Stimulated activated CD4-positive, alpha-beta T cell treated with anti-CD3 and anti-CD28 coated beads, Interleukin-1b, Interleukin-23, amount 100 ng/mL, for 48 hours (primary cell): ENCODE measurements at places on chromosomes 1 and 21.

DNA sequence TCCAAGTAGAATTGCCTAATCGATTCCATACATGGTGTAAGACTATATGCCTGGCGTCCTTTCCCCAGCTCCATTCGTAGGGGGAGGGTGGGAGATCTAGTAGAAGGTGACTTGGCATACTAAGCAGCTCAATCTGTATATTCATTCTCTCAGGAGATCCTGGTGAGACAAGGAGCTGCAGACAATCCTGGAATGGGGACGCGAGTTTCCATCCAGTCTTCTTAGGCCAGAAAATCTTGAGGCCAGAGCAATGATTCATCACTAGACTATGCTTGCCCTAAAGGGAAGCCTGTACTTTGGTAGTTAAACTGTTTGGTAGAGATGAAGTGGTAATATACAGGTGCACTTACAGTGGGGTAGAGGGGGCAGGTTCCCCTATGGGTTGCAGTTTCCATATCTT lies 468.7 kb downstream of the ADGRL2 start:
- no peak for DNase-seq

- no peak for DNase-seq
Measured at GRCh38 chr1:116409751-116410191, 36.7 kb downstream of the ATP1A1 start.

DNA sequence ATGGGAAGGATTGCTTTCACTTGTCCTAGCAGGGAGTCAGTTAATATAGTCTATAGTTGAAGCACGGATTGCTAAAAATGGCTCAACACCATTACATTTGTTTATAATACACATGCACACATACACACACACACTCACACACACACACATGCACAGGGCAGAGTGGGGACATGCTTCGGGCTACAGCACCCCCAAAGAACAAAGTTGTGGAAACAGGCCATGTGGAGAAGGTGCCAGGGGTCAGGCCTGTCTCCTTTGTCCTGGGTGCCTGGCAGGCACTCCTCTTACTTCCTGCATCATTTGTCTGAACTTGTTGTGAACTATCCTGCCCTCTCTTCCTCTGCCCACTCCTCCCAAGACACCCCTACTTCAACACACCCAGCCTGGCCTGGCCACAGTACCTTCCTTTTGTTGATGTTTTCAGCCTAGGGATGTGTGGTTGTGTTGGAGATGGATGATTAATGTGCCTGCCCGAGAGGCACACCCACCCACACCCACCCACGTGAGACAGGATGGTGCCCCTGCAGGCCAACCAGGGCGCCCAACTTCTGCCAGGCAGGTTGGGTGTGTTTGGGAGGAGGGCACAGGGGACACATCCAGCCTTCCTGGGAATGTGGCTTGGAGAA lies 17.5 kb downstream of the RASSF5 start:
- no peak for DNase-seq

DNA sequence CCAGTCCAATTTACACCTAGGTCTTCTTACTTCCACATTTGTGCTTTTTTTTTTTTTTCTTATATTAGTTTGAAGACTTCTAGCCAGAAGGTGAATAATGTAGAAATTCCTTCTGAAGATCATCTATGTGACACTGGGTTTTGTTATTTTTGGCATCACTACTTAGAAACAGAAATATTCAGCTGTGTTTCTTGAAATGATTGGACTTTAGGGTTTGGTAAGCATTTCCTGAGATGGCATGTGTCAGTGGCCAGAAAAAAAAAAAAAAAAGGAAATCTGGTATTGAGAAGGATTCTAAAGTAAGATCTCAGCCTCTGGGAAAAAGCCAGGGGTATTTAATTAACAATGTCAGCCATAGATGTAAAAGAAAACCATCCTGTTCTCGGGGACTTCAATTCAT lies 43.4 kb upstream of the LRRC8C start:
- no peak for DNase-seq

GRCh38 chr1:10889650-10890353 lies 93.4 kb upstream of the CASZ1 start:
- DNase-seq: no peak

- DNase-seq: no peak
Measured at GRCh38 chr1:96329121-96329520, 392.5 kb upstream of the PTBP2 start.

DNA sequence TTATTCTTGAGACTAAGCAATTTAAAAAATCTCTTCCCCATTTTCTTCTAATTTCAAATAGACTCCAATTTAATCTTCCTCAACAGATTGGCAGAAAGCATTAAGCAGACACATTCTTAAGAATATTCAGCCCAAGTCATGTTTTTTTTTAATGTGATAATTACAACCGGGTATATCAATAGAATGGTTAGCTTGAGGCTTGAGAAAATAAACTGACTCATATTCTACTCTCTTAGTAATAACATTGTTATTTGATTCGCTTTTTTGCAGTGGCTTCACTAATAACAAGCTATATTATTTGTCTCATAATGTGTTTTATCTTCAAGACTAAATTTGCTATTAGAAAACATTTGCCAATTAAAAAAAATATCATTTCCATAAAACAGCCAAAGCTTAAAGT lies 488.6 kb upstream of the RGS18 start:
- no peak for DNase-seq

DNA sequence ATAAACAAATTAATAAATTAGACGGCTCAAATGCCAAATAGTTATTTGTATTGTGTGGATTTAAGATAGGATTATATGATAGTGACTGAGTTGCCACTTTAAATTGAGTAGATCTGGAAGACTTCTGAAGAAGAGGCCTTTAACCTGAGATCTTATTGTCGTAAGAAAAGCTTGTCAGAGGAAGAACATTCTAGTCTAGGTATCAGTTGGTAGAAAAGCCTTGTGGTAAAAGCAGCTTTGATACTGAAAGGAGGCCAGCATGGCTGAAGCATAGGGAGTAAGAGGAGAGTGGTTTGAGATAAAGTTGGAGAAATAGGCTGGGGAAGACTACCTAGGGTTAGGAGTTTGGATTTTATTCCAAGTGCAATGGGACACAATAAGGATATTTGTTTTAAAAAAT lies 29.1 kb downstream of the SLC30A7 start:
- no peak for DNase-seq

GRCh38 chr1:10678852-10679251 lies 117.6 kb downstream of the CASZ1 start:
- no peak for DNase-seq

- no peak for DNase-seq
Measured at GRCh38 chr1:61472876-61473275, 252.1 kb downstream of the TM2D1 start.

GRCh38 chr1:31551208-31551607 lies 25.1 kb upstream of the TINAGL1 start:
- DNase-seq: no peak

DNA sequence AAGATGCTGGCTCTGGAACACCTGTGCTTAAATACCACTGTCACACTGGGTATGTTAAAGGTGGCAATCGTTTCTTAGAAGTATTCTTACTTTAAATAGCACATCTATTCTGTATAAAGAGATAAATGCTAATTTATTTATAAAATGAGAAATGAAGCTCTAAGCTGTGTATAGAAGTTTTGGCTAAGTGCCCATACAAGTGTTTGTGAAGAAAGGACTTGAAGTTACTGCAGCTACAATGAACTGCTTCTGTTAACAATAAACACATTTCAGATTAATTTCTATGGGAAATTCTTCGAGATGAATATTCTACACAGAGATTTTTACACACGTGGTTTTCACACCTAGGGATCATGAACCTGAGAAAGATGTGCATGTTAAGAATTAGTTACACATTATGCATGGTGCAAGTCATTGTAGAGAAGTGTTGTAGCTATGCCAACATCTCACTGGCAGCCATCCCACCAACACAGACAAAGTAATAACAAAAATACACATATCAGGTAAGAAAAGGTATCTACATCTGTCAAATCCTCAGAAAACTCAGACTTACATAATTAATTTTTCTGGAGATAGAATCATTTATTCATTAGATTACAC lies 16.2 kb downstream of the COL24A1 start:
- no peak for DNase-seq

GRCh38 chr1:8061673-8062386 lies 35.7 kb upstream of the ERRFI1 start:
- DNase-seq: no peak

- no peak for DNase-seq
Measured at GRCh38 chr1:85584923-85585322, 4.4 kb downstream of the CCN1 start.

- DNase-seq: no peak
Measured at GRCh38 chr1:33211972-33212371, 30.1 kb upstream of the TRIM62 start.

DNA sequence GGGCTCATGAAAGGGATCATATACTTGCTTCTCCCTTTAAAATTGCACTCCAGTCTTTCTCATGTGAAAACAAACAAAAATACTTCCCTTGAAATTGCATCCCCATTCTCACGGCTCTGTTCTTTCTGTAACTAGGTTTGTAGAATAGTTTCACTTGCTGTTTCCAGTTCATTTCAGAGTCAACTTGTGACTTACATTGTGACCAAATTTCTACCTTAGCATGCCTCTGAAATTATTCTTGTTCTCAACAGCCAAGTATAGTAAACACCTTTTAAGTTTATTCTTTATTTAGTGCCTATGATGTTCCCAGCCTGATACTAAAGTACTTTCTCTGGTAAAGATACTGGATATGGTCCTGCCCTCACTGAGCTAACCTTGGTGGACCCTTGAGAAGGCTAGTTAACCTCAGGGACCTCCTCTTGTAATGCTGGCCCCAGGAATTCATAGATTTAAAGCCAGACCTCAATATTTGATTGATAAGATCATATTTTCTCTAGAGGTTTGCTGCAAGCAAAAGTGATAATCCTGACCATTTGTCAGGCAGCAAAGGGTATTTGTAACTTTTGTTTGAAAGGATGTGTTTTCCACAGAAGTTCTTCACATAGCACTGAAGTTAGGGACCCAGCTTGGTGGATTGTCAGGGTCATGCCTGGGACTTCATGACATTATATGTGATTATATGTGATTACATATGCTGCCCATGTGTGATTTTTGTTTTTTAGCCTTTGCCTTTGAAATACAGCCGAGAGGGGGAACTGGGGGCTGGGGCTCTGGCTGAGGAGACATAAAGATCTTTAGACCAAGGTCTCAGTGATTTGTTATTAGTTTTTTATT lies 29.6 kb downstream of the VANGL2 start:
- no peak for DNase-seq

GRCh38 chr1:47555841-47556560 lies 118.2 kb downstream of the FOXD2 start:
- no peak for DNase-seq

DNA sequence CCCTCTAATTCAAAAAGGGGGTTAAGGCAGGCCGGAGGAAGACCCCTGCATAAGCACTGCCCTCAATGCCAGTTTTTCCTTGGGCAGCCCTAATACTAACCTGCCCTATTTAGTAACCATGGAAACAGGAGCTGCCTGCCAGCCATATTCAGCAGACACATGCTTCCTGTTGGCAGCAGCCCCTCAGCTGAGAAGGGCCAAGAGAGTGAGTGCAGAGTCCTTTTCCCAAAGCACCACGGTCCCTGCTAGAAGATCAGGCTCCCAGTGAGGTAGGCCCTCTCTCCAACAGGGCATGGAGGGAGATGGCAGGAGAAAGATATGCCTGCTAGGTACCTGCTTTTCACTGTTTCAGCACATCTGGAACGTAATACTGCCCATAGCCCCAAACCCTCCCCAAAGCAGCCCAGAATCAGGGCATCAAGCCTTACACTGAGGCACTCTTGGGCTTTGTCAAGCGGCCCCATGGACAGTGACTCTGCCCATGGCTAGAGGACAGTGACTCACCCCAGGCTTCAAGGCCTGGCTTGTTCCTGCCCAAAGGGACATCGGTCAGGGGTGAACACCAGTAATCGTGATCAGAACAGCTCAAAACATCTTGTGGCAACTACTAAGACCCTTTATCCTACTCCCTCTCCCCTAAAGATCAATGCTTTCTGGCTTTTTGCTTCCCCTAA lies 64.5 kb downstream of the BCAR3 start:
- no peak for DNase-seq

- no peak for DNase-seq
Measured at GRCh38 chr1:187920976-187921375, 1092.2 kb downstream of the PLA2G4A start.

- DNase-seq: no peak
Measured at GRCh38 chr1:88943241-88943640, 49.2 kb downstream of the KYAT3 start.

- DNase-seq: no peak
Measured at GRCh38 chr1:245692318-245692717, 537.5 kb downstream of the KIF26B start.

- no peak for DNase-seq
Measured at GRCh38 chr1:187477535-187477934, 648.8 kb downstream of the PLA2G4A start.

- no peak for DNase-seq
Measured at GRCh38 chr1:37290718-37291117, 183.7 kb upstream of the ZC3H12A start.

- DNase-seq: no peak
Measured at GRCh38 chr1:73310797-73311381, 887.1 kb downstream of the LRRIQ3 start.

DNA sequence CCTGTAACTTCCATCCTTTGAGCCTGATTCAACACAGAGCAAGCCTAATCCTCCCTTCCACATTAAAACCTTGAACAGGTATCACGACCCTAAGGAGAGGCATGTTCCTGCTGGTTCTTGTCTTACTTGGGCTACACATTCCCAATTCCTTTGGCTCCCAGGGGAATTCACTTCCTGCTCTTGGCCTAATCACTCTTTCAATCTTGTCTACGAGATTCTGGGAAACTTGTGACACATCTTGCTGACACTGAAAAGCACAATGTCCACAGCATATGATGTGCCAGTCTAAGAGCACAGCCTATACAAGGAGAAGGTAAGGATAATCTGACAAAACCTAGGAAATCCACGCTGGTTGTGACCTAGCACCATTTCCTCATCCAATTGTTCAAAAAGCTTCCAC lies 163.9 kb downstream of the GABPA start:
- no peak for DNase-seq

GRCh38 chr1:184982002-184982954 lies 8.0 kb upstream of the NIBAN1 start:
- peak; percentile 74 for DNase-seq

GRCh38 chr1:243705585-243705984 lies 144.5 kb downstream of the AKT3 start:
- no peak for DNase-seq

DNA sequence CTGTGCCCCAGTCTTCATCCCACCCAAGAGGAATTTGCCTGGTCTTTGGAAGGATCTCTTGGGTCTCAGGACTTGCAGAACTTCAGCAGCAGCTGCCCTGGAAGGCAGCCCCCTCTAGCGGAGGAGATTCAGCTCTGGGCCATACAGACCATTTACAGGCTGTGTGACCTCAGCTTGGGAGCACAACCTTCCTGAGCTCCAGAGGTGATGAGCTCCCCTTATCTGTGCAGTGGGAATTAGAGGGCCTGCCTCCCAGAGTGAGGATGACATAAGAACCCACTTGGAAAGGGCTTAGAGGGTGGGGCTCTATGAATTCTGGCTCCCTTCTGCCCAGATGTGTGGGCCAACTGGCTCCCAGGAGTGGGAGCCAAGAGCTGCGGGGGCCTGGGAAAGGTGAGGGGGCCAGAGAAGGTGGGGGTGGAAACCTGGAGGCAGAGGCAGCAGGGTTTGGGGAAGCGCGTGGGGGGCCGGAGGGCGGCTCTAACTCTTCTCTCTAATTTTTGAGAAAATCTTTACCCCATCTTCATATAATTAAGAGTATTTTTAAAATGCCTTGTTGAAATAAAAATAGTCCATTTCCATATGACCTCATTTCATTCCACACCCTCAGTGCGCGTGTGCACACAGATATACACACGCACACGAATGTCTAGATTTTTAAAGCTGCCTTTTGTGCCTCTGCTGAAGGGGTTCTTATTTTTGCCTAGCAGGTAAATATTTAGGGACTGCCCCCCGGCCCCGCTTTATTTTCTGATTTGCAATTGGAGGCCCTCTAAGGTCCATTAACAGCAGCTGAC lies 21.5 kb downstream of the EPHB2 start:
- DNase-seq: no peak

GRCh38 chr21:44687671-44688070 lies 5.7 kb upstream of the KRTAP12-1 start:
- no peak for DNase-seq
